Natural killer cell treated with Interleukin-12 subunit alpha and Interleukin-12 subunit beta and Interleukin-15 and Interleukin-18, amount 100 ng/mL, for 72 hours (primary cell): ENCODE measurements at places on chromosomes 12 and 14. TPM values are rescaled to one million over a fixed set of nuclear protein-coding genes. Genes with fewer than 3 reads are reported as not detected.

Gene GPRC5A
- total RNA-seq = not detected

DNA sequence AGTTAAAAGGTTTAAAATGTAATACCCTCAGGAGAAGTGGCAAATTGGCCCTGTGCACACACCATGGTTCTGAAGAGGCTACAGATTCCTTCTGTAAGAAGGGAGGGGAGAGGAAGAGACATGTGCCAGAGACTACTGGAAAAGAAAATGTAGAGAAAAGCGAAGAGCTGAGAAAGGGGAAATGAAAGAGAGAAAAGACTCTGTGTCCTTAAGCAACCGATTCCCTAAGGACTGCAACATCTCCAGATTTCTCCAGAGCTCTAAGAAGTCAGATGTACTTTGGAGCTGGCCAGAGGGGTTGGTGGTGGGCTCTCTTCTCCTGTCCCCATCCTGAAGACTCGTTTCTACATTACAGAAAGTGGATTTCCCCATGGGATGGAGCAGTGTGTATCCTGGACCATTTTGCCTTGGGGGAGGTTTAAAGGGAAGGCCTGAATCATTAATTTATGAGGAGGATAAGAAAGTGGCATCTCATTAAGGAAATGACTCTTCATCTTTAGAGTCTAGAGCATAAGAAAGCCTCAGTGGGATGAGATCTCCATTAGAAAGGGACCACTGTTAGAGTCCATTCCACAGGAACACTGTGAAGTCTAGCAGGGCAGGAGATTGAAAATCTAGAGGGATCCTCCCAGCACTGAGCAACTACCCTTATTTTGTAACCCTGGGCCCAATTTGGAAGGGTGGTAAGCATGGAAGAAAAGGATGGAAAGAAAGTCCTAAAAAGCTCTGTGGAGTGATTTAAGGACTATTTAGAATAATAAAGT, 45.5 kb upstream of the FUT8 start:
- H3K36me3 ChIP-seq = no peaks in the 10 kb centered on the region
- no peak overlapping the region for H3K27ac ChIP-seq
- DNase-seq = no peak

Gene NTF3
- not detected for total RNA-seq

DNA sequence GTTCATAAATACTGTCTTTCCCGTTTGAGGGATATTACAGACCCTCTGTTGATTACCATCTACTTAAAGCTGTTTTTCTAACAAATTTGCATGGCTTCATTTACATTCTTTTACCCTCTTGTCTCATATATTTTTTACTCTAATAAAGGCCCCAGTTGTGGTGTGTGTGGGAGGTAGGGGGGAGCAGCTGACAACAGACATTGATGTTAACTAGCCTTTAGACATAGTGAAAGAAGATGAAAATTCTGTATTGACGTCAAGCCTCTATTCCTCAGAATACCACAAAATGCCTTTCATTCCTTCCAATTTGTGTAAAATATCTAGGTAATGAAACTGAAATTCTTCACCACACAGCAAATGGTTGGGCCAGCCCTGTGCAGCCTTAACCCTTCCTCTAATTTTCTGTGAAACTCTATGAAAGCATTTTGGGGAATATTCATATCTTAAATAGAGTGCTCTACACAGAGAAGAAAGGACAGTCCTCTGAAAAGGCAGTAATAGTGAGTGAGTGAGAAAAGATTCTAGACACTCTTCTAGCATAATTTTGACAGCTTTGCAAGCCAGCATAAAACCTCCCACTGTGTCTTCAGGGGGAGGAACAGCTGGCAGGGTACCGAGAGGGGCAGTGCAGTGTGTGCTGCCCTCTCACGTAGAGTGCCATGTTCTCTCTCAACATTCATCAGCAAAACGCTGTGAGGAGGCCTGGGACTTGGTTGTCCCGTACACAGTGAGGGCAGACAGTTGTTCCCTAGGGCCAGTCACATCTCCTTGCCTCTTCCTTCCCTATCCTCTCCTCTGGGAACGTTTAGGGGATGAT, 20.1 kb upstream of the CERS5 start:
- peaks cover 23% of the 10 kb centered on the region for H3K4me1 ChIP-seq
- H3K27me3 ChIP-seq = no peaks in the 10 kb centered on the region
- H3K27ac ChIP-seq = peak overlapping the region; percentile 78
- no peak for DNase-seq
- peaks cover 5% of the 10 kb centered on the region for H3K36me3 ChIP-seq

Gene RERGL
- total RNA-seq = not detected

Gene ZNF891
- total RNA-seq = 1.4 TPM

DNA sequence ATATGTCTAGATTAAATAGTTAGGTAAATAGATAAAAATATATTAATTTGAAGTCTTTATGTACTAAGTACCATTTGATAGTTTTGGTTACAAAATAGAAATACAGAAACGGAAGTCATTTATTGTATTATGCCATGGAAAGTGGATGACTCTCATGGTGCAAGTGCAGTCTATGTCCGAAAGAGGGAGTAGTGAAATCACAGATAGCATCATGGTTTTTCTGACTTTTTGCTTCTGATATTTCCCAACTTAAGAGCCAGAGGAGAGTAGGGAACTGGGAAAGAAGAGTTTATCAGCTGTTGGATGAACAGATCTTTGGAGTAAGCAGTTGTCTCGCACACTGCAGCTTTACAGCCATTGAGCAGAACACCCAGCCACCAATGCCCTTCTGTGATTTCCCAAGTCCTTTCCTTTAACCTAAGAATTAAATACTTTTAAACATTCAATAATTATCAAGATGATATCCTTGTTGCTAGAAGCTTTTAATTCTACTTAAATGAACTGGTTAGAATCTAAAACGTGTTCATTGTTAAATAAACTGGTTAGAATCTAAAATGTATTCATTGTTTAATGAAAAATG, 18.4 kb upstream of the SRGAP1 start:
- peaks cover 21% of the 10 kb centered on the region for H3K27me3 ChIP-seq
- no peak for DNase-seq
- H3K4me3 ChIP-seq = no peak overlapping the region
- no peak overlapping the region for H3K27ac ChIP-seq
- no peaks in the 10 kb centered on the region for H3K36me3 ChIP-seq

Gene TEDC1
- 59.2 TPM for total RNA-seq

- H3K4me3 ChIP-seq = no peak overlapping the region
- no peak overlapping the region for H3K27ac ChIP-seq
- peaks cover 11% of the 10 kb centered on the region for H3K4me1 ChIP-seq
- peaks cover 4% of the 10 kb centered on the region for H3K27me3 ChIP-seq
- no peak for DNase-seq
- no peaks in the 10 kb centered on the region for H3K36me3 ChIP-seq
Observed at GRCh38 chr12:107501681-107502080, 183.9 kb upstream of the PWP1 start.

DNA sequence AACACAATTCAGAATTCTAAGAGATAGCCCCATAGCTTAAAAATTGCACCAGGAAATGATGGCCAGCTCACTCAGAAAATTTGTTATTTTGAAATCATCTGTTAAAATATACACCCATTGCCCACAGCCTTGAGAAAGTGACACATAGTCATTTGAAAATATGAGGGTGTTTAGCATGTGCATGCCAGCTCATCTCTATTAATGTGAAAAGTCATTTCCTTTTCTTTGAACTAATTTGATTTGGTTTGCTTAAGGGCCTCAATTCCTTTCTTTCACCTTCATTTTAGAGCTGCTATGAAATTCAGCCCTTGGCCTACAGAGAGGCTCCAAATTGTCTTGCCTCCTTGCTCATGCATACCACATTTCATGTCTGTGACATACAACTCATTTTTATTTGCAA, 241.4 kb downstream of the PHLDA1 start:
- peak overlapping the region; percentile 97 for H3K27ac ChIP-seq
- peaks cover 15% of the 10 kb centered on the region for H3K36me3 ChIP-seq
- peak overlapping the region; percentile 79 for H3K4me3 ChIP-seq
- no peaks in the 10 kb centered on the region for H3K27me3 ChIP-seq

Gene SERPINA3
- total RNA-seq = not detected

Gene GPR65
- total RNA-seq = 35.0 TPM

- no peaks in the 10 kb centered on the region for H3K36me3 ChIP-seq
- peaks cover 3% of the 10 kb centered on the region for H3K4me1 ChIP-seq
- no peak overlapping the region for H3K4me3 ChIP-seq
- H3K27me3 ChIP-seq = peaks cover 12% of the 10 kb centered on the region
Observed at GRCh38 chr12:130219929-130220705, 57.9 kb downstream of the FZD10 start.

- H3K36me3 ChIP-seq = no peaks in the 10 kb centered on the region
- no peak overlapping the region for H3K4me3 ChIP-seq
- DNase-seq = no peak
- H3K27ac ChIP-seq = no peak overlapping the region
- H3K27me3 ChIP-seq = peaks cover 7% of the 10 kb centered on the region
- no peaks in the 10 kb centered on the region for H3K4me1 ChIP-seq
Observed at GRCh38 chr12:22796941-22797630, 172.1 kb downstream of the ETNK1 start.

GRCh38 chr14:96062010-96062409, 22.8 kb downstream of the C14orf132 start:
- DNase-seq = no peak
- H3K4me3 ChIP-seq = no peak overlapping the region
- no peaks in the 10 kb centered on the region for H3K4me1 ChIP-seq

DNA sequence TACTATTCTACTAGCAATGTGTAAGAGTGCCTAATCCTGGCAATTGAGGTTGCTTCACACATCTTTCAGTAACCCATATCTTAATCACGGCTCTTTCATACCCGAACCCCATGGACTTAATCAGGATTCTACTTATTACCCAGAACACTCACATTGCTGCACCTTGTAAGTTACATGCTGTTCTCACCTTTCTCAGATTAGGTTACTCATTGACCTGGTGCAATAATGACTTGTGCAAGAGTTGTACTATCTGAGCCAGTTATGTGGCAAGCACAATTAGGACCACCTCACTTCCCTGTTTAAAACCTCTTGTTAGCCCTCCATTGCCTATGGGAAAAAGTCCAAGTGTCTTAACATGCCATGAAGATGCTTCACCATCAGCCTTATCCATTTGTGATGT, 306.7 kb upstream of the E2F7 start:
- no peaks in the 10 kb centered on the region for H3K36me3 ChIP-seq
- H3K4me1 ChIP-seq = no peaks in the 10 kb centered on the region
- no peak overlapping the region for H3K27ac ChIP-seq
- H3K27me3 ChIP-seq = no peaks in the 10 kb centered on the region
- H3K4me3 ChIP-seq = no peak overlapping the region
- DNase-seq = no peak

Gene SLC6A15
- not detected for total RNA-seq

GRCh38 chr12:123141615-123142517, 9.0 kb downstream of the PITPNM2 start:
- H3K27ac ChIP-seq = no peak overlapping the region
- no peaks in the 10 kb centered on the region for H3K4me1 ChIP-seq
- no peaks in the 10 kb centered on the region for H3K36me3 ChIP-seq
- H3K4me3 ChIP-seq = no peak overlapping the region
- no peaks in the 10 kb centered on the region for H3K27me3 ChIP-seq
- no peak for DNase-seq
